ENCODE measurements at places on chromosomes 11 and 22. TPM values are rescaled to one million over a fixed set of nuclear protein-coding genes. Genes with fewer than 3 reads are reported as not detected.

DNA sequence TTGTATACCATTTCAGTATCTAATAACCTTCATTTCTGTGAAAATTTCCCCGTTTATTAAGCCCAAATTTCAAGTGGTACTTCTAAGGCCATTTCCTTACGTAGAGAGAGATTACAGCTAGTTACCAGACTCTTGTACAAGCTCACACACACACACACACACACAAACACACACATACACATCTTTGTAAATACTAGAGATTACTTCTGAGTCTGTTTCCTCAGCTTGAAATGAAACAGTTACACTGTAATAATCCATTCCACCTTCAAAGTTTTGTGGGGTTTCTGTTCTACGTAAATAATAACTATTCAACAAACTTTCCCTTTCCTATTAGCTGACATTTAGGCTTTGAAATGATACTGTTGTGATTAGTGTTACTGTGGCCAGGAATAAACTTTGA is 6.2 kb downstream of the POGLUT3 start:
- peaks cover 3% of the 10 kb centered on the region for H3K4me1 ChIP-seq
- H3K27me3 ChIP-seq, result no peaks in the 10 kb centered on the region
- H3K27ac ChIP-seq, result no peak overlapping the region
- peaks cover 12% of the 10 kb centered on the region for H3K36me3 ChIP-seq
- no peak for DNase-seq

DNA sequence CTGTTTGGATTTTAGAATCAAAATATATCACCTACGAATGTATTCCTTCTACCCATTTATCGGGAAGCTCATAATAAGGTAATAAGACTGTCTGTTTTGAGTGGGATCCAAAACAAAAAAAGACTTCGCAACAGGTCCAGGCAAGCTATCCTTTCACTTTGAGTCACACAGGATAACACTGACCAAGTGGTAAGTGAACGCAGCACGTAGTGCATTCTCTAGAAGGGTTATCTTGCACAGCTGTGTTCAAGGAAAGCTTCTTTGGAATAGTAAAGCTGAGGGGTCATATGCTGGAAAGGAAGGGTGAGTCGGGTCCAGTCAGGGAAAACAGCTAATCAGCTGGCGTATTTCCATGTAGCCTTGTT is 22.3 kb upstream of the NRGN start:
- H3K36me3 ChIP-seq, result no peaks in the 10 kb centered on the region
- peaks cover 2% of the 10 kb centered on the region for H3K4me1 ChIP-seq
- DNase-seq, result no peak
- H3K27ac ChIP-seq, result no peak overlapping the region

DNA sequence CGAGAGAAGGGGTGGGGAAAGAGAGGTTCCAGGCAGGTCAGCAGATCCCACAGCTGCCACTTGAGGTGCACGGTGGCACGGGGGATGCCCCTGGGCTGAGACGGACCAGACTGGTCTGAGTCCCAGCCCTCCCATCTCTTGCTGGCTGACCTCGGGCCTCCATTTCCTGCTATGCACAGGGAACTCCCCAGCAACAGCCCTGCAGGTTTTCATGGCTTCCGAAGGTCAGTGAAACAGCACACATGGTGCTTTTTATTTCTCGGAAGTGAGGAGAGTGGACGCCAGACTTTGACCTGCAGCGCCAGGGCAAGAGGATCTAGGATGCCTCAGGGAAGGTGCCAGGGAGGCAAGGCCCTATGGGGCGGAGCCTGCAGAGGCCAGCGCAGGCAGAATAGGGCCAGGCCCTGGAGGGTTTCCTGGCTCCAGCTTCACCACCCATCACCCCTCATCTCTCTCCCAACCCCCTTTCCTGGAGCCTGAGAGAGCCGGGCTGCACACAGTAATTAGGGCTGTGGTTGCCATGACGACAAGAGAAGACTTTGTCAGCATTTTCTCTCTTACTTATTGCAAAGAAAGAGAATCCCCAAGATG is 29.5 kb downstream of the SLC22A12 start:
- H3K36me3 ChIP-seq, result peaks cover 20% of the 10 kb centered on the region
- peak overlapping the region; percentile 15 for H3K4me3 ChIP-seq
- no peak overlapping the region for H3K27ac ChIP-seq
- peaks cover 2% of the 10 kb centered on the region for H3K4me1 ChIP-seq

GRCh38 chr11:46976182-46976854 is 39.8 kb downstream of the CSTPP1 start:
- peaks cover 7% of the 10 kb centered on the region for H3K36me3 ChIP-seq
- peaks cover 6% of the 10 kb centered on the region for H3K4me1 ChIP-seq
- no peak overlapping the region for H3K4me3 ChIP-seq
- H3K27me3 ChIP-seq, result no peaks in the 10 kb centered on the region
- no peak for DNase-seq
- no peak overlapping the region for H3K27ac ChIP-seq

DNA sequence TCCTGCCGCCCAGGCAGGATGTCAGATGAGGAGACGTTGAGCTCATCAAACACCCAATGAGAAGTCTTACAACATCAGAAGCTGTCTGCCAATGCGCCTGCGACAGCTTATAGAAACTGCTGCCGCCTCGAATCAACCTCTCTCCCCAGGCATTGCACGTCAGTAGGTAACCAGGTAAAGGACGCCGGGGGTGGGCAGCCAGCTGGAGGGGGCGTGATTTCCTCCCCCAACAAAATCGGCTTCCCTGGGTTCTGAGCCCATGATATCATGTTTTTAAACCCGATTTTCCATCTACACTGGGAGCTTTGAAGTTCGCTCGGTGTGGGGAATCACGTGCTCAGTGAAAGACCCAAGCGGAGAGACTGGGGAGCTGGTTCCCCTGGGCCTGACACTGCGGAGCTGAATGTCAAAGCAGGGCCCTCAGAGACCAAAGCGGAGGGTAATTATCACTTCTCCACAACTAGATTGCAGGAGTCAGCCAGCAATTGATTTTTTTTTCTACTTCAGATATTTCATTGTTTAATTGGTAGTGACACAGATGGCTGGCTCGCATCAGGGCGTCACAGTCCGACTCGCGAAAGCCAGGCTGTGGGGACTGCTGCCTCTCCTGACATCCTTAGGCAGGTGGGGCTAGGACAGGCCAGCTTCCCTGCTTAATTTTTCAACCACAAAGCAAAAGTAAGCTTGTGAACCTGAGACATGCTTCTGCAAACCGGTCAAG is 15.4 kb downstream of the FAM83F start:
- no peak overlapping the region for H3K27ac ChIP-seq
- no peak overlapping the region for H3K4me3 ChIP-seq
- peaks cover 42% of the 10 kb centered on the region for H3K36me3 ChIP-seq
- peaks cover 2% of the 10 kb centered on the region for H3K27me3 ChIP-seq

DNA sequence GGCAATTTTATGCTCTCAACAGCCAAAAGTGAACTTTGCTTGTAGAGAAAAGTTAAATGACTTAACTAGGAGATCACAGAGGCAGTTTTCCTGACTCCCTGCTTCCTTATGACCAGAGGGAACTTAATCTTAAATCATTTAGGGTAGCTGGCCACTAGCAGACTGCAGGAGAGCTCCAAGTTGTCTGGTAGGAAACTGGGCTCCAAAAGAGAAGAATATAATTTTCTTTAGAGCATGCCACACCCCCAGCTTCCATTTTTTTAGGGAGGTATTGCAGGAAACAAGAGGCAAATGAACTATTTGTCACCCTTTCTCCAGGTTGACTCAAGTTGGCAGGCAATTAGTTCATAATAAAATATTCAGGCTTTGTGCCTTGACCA is 2.6 kb downstream of the METTL15 start:
- peak overlapping the region; percentile 97 for H3K27ac ChIP-seq
- H3K4me3 ChIP-seq, result peak overlapping the region; percentile 73
- H3K27me3 ChIP-seq, result no peaks in the 10 kb centered on the region
- peak; percentile 36 for DNase-seq
- H3K4me1 ChIP-seq, result no peaks in the 10 kb centered on the region
- no peaks in the 10 kb centered on the region for H3K36me3 ChIP-seq

DNA sequence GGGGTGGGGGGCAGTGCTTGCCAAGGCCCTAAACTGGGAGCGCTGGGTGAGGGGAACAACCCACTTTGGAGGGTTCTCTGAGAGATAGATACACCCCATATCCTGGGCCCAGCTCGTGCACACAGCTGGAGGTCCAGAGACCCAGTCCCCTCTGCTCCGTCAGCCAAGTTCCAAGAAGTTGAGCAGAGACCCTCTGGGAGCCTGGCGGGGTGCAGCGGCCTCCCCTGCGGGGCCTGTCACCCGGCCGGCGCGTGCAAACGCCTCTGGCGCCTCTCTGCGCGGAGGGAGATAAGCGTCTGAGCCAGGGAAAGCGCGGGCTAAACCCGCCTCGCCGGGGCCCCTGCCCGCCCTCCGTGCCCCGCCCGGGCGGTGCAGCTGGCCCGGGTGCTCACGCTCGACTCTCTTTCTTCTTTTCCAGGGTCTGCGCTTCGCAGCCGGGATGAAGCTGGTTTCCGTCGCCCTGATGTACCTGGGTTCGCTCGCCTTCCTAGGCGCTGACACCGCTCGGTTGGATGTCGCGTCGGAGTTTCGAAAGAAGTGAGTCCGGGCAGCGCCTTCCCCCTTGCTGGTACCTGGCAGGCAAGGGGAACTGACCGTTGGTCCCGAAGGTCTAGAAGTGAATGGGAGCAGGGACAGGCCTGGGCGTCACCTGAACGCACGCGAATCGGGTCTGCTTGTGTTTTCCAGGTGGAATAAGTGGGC is 540 bp downstream of the ADM start:
- peak; percentile 49 for DNase-seq
- peaks cover 17% of the 10 kb centered on the region for H3K4me1 ChIP-seq
- peak overlapping the region; percentile 79 for H3K4me3 ChIP-seq
- H3K27me3 ChIP-seq, result no peaks in the 10 kb centered on the region
- H3K36me3 ChIP-seq, result no peaks in the 10 kb centered on the region

GRCh38 chr11:58047818-58048217 is 17.1 kb downstream of the OR6Q1 start:
- no peak overlapping the region for H3K4me3 ChIP-seq
- no peak for DNase-seq
- H3K36me3 ChIP-seq, result no peaks in the 10 kb centered on the region
- no peak overlapping the region for H3K27ac ChIP-seq
- H3K27me3 ChIP-seq, result no peaks in the 10 kb centered on the region

GRCh38 chr11:120129570-120129969 is 8.3 kb downstream of the TRIM29 start:
- no peaks in the 10 kb centered on the region for H3K27me3 ChIP-seq
- no peak overlapping the region for H3K27ac ChIP-seq
- H3K36me3 ChIP-seq, result no peaks in the 10 kb centered on the region
- no peak for DNase-seq

DNA sequence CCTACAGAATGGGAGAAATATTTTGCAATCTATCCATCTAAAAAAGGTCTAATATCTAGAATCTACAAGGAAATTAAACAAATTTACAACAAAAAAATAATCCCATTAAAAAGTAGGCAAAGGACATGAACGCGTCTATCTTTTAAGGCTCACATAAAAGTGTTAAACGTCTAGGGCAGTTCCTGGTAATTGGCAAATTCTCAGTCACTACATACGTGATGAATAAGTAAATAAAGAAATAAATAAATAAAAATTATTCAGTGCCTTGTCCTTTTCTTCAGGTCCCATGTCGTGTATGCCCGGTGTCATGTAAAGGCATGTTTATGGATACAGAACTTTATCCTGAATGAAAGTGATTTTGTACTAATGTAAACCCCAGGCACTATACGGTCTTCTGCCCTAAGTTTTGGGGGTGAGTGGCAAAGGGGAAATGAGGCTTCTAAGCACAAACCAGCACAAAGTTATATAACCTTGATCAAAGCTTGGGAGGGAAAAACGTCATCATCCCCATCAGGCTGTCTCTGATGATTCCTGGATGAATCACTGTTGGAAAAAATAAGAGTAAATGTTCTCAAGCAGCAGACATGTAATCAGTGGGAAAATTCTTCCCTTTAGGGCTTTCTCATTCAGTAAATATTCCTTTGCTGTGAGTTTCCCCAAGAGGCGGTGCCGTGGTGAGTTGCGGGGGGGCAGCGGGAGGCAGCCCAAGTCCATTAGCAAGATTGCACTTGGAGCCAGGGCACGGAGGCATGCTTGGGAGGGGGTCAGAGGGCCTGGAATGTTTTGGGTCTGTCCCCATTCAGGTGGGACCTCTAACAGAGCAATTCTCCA is 30.4 kb upstream of the MICAL2 start:
- no peak overlapping the region for H3K4me3 ChIP-seq
- no peaks in the 10 kb centered on the region for H3K36me3 ChIP-seq
- no peaks in the 10 kb centered on the region for H3K4me1 ChIP-seq
- H3K27me3 ChIP-seq, result no peaks in the 10 kb centered on the region
- H3K27ac ChIP-seq, result peak overlapping the region; percentile 80

DNA sequence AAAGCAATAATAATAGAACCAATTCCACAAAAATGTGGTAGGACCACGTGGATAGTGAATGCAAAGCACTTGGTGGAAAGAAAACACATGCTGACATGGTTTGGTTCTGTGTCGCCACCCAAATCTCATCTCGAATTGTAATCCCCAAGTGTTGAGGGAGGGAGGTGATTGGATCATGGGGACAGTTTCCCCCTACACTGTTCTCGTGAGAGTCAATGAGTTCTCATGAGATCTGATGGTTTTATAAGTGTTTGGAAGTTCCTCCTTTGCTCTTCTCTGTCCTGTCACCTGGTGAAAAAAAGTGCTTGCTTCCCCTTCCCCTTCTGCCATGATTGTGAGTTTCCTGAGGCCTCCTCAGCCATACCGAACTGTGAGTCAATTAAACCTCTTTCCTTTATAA is 421.9 kb upstream of the CADM1 start:
- H3K4me1 ChIP-seq, result no peaks in the 10 kb centered on the region
- H3K36me3 ChIP-seq, result no peaks in the 10 kb centered on the region
- no peak overlapping the region for H3K27ac ChIP-seq
- DNase-seq, result no peak
- no peaks in the 10 kb centered on the region for H3K27me3 ChIP-seq

DNA sequence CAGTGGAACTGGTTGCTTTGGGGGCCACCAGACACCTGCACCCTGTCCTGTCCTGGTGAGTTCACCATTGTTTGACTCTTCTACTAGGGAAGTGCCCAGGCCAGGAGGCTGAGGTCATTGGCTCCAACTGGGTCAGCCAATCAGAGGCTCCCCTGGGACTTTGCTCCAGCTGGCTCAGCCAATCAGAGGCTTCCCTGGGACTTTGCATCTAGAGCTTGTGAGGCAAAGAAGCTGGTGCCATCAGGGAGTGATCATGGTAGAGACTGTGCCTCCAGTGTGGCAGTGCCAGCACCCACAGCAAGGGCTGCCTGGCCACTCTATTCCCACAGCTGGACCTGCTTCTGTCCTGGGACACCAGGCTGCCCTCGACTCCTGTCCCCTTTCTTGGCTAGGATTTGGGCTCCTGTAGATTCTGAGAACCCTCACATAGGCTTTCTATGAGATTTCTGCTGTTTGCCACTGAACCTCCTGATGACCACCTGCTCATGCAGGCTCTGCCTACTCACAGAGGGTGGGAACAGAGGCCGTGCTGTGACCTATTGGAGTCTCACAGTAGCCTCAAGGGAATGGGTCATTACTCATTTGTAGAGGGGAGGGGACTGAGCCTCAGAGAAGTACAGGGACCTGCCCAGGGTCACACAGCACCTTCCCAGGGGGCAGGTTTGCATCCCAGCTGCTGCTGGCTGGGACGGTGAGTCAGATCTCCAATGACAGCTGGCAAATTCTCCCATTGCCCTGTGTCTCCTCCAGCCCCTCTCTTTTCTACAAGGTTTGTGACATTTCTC is 59.2 kb upstream of the SHISAL1 start:
- no peak overlapping the region for H3K4me3 ChIP-seq
- H3K27ac ChIP-seq, result no peak overlapping the region
- H3K27me3 ChIP-seq, result no peaks in the 10 kb centered on the region
- no peaks in the 10 kb centered on the region for H3K36me3 ChIP-seq
- no peak for DNase-seq

GRCh38 chr11:123783536-123783935 is 22.6 kb downstream of the OR6M1 start:
- DNase-seq, result no peak
- H3K4me3 ChIP-seq, result no peak overlapping the region
- H3K27ac ChIP-seq, result no peak overlapping the region
- no peaks in the 10 kb centered on the region for H3K4me1 ChIP-seq

Gene LRRC10B
- 0.22 TPM for polyA plus RNA-seq

Gene PGA3
- polyA plus RNA-seq, result 86.2 TPM

Gene POU2AF1
- 5.6 TPM for polyA plus RNA-seq

Gene SOX10
- 2.8 TPM for polyA plus RNA-seq

Gene LMO1
- polyA plus RNA-seq, result 0.04 TPM

Gene SOX6
- polyA plus RNA-seq, result 52.4 TPM

Data from small intestine (tissue), 16 donors.